ENCODE measurements at places on chromosomes 11 and 22.

DNA sequence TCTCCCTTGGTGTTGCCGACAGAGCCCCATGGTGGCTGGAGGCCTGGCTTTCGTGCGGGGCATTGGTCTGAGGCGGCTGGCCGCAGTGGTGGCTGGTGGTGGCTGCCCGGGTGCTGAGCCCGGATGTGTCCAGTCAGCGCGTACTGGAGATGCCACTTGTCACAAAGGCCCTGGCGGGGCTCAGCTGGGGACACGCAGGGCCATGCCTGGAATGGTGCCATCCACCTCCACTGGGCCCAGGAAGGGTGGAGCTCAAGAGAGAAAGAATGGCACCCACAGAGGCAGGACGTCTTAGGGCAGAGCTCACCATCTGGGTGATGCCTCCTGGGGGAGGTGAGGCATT, 92.5 kb downstream of the CEP164 start:
- DNase-seq = no peak

DNA sequence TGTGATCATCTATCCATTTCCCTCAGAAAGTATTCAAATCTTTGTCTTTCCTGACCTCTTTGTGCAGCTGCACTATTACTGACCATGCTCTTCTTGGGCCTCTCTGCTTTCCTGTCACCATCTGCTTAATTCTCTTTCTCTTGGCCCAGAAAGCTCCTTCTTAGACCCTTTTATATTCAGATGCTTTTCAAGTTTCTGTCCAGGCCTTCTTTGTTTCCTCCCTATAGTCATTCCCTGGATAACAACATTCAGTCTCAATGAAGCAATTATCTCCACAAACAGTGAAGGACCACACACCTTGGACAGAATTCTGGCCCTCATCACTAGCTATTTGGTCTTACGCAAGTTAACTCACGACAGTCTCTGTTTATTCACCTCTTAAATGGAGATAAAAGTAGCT, 89.7 kb downstream of the LARGE2 start:
- no peak for DNase-seq

DNA sequence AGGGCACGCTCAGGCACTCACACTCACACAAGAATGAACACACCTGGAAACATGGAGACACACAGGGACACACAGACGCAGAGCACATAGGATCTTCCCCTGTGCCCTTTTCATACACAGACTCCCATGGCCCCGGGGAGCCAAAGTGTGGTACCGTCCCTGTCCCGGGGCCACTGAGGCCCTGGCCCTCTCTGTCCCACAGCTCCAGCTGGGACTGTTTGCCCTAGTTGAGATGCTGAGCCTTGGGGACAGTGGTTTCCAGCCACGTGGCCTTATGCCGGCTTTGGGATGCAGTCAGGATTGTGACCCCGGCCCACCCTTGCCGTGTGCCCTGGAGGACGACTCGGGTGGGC, 100.7 kb downstream of the BCR start:
- DNase-seq = no peak

DNA sequence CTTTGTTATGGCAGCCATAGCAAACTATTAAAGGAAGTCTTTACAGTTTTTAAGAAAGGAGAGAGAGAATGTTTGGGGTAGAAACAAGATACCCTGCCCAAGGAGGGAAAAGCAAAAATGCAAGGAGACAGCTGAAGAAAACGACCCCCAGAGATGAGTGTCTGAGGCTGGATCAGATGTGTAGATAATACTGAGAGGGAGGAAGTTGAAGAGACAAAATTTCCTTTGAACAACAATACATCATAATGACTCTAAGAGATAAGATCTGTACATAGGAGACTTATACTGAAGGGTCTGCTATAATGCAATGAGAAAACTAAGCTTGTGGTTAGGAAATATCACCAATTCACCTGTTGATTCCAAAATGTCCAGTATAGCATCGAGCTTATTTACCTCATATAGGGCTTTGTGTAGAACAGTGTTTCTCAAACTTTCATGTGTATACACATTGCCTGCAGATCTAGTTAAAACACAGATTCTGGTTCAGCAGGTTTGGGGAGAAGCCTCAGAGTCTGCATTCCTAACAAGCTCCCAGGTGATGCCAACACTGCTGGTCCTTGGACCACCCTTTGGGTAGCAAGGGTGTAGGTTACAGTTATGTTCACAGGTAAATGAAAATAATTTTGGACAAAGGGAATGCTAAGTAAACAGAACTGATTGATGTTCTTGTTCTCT, 5.8 kb upstream of the CEP295 start:
- no peak for DNase-seq

- DNase-seq = no peak
Observed at GRCh38 chr11:126332221-126332711, 23.2 kb upstream of the ST3GAL4 start.

DNA sequence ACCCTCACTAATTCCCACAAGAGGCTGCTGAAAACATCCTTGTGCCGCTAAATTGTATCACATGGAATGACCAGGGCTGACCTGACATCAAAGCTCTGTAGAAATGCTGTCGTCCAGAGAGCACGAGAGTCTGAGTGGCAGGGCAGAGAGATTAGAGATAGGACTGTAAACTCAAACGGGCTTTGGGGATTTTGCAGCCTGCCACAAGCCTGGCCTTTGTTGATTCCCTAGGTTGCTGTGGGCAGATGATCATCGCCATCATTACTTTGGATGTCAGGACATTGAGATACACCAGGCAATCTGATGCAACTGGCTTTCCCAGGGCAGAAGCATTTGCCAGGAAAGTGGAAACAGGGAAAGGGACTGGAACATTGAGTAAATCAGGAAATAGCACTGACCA, 131.6 kb downstream of the ETS1 start:
- DNase-seq = no peak

DNA sequence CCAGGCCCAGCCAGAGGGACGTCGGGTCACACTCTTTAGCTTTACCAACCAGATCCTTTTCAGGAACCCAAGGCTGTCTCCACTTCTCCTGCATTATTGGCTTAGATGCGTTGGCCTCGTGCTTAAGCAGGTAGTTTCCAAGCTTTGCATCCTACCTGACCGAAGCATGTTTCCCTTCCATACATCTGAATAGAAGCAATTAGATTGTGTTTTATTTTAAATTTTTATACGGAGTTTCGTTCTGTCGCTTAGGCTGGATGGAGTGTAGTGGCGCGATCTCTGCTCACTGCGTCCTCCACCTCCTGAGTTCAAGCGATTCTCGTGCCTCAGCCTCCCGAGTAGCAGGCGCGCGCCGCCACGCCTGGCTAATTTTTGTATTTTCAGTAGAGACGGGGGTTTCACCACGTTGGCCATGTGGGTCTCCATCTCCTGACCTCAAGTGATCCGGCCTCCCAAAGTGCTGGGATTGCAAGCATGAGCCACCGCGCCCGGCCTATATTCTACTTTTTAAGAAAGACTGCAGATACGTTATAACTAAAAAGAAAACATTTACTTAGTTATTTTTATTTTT, 677 bp downstream of the DYNC2H1 start:
- peak; percentile 19 for DNase-seq

DNA sequence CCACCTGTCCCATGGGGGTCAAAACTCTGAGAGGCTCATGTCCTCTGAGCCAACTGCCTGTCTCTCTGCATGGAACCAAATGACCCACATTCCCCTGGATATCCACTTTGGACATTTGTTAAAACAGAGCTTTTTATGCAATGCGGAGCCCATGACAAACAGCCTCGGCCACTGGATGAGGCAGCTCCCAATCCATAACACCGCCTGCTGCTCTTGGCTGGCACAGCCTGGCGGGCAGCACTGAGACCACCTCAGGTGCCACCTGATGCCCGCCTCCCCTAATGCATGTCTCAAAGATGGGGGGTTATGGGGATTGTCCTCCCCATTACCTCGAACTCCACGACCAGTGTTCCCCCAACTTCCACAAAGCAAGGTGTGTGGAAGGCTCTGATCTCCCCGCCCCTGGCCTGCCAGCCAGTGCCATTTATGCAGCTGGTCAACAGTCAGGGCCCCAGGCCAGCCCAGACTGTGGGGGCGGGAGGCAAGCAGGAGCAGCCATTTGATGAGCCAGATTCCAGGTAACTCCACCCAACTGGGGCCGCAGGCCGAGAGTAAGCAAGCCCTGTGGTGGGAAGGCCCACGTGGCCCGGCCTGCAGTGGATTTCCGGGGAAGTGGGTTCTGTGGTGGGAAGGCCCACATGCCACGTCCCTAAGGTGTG, 84.2 kb downstream of the PHF21B start:
- DNase-seq = no peak

DNA sequence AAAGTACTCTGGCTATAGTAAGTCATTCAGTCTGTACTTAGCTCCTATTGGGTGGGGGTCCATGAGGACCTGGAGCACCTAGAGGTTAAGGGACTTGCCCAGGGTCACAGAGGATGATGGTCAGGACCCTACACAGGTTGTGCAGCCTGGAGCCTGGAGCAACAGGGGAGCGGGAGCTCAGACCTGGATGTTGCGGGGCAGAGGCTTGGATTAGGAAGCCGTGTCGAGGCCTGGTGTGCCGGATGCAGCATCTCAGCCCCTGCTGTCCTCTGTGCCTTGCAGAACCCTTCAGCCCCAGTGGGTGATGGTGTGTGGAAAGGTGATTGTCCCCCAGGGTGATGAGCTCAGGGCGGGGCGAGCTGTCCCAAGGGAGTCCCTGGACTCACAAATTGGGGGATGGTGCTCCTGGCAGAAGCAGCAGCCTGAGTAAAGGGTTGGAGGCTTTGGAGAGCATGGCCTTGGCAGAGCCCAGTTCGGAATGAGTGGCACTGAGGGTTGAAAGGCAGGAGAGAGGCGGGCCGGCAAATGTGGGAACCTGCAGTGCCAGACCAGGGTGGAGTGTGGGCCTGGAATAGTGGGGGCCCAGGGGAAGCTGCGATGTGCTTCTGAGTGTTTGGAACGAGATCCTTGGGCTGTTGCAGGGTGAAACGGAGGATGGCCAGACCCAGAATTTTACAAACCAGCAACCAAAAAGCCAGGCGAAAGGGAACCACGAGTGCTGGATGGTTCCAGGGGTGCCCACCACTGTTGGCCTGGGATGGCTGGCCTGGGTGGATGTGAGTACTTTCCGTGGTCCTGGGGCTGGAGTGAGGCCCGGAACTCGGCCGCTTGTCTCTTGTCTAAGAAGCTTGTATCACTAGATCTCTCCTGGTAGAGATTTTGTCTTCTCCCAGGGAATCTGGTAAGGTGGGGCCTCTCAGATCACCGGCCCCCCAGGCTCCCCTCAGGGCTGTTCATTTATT, 2.9 kb downstream of the TPCN2 start:
- no peak for DNase-seq

DNA sequence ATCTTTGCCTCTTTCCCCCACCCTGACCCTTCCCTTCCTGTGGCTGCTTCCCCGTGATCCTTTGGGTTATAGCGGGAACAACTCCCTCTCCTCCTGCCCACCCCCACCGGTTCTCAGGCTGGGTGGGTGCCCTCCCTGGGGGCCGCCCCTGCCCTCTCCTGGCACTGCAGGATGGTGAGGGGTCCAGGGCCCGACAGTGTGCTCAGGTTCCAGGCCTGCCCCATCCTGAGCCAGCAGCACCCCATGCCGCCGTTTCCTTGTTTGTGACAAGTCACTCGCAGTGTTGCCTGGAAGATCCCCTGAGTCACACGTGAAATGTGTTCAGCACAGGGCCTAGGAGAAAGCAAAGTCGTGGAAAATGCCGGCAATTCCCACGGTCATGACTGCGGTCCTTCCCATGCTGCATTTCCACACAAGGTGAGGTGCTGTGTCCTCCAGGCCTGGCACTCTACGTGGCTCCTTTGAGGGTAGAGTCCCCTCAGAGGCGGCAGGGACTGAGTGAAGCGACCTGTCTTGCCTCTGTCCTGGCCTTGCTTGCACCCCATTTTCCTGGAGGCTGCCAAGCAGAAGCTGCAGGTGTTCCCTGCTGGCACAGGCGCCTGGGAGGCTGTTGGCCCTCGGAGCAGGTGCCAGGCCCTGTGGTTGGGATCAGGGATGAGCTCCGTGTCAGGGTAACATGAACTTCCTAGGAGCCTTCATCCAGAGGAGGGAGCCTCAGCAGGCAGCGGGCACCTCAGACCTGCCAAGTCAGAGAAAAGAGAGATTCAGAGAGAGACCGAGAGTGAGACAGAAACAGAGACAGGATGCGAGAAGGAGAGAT, 80.5 kb upstream of the LINC01488 start:
- DNase-seq = no peak

DNA sequence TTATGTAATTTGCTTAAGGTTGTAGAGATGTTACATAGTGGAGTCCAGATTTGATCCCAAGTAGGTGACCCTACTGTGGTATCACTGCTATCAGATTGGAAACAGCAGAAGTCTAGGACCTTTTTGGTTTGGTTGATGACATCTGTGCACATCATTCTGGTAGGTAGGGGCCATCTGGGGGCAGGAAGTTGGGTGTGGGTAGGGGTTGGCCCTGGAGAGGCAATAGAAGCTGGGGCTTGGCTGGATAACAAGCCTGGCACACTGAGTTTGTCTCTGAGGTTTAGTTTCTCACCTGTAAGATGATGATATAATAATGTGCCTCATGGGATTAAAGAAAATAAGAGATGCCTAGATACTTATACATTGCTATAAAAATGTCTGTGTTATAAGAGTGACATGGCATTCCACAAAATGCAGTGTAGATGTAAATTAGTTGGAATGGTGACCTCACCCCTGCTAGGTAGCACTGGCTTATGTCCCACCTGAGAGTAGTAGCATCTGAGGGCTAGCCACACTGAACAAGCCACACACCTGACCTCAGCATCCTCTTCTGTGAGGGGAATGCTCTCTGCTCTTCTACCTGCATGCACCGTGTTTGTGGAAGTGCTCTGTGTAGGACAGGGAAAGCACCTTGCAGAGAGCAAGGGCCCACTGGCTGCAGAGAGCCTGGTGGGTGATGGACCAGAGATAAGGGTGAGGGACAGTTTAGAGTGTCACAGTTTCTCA, 36.9 kb downstream of the PTPRJ start:
- DNase-seq = no peak

- DNase-seq = no peak
Observed at GRCh38 chr11:116984186-116984585, 114.0 kb downstream of the SIK3 start.

- peak; percentile 64 for DNase-seq
Observed at GRCh38 chr22:37519268-37520195, at the start of gene CARD10. TSS of gene CARD10 (minus strand) at chr22:37519415. CDS start at chr22:37519200, 215 bp downstream.

DNA sequence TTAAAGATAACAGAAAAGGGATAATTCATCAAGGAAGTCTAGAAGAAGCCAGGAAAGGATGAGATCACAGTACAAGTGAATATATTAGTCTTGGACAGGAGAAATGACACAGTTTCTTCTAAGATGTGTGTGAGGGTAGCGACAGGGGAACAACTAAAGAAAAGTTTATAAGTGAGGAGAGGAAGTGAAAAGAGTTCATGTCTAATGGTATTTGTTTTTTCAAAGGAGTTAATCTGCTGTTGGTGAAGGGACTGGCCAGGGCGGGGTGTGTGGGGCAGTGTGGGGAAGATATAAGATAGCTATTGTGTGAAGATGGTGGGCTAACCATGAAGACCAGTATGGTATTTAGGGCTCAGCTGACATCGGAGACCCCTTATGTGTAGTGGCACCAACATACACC, 7.6 kb upstream of the PPFIBP2 start:
- DNase-seq = no peak

Data from nephron progenitor cell (in vitro differentiated cells).